ENCODE measurements at places on chromosomes 7 and 10.

- no peak for DNase-seq
These were observed 52.3 kb downstream of the CCDC3 start for GRCh38 chr10:12949248-12949647.

GRCh38 chr7:129980667-129981066 lies 27.9 kb upstream of the UBE2H start:
- no peak for DNase-seq

GRCh38 chr10:89367529-89367928 lies 10.3 kb upstream of the IFIT1B start:
- DNase-seq, result no peak

DNA sequence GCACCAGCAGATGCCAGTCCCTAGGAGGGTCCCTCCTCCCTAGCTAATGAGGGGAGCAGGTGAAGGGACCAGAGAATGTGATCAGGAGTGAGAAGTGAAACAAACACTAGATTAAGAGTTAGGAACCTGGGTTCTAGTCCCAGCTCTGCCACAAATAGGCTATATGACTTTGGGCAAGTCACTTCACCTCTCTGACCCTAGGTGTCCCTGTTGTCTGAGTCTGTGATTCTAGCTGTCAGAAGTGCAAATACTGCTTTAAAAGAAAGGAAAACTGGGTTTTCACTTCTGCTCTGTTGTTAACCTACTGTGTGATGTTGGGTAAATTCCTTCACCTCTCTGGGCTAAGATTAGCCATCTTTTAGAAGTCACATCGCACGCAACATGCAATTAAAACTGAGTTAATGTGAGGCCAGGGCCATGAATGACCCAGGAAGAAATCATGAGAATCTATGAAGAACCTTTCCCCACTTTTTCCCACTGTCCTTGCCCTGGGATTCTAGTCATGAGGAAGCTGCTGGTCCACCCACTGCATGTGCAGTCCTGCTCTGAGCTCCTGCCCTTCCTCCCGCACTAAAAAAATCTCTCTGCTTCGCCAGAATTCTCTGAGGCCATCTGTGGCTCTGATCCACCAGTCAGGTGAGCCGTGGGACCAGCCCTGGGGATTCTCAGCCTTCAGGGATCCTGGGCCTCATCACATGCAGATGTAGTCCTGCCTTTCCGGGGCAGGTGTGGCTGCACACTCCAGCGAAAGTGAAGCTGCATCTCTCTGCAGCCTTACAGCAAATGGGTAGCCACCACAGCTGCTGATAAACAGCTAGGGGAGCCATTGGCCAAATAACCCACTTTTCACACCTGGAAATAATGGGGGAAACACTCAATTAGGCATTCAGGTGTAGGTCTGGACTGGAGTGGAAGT lies 181.7 kb downstream of the PLXNA4 start:
- DNase-seq, result no peak

DNA sequence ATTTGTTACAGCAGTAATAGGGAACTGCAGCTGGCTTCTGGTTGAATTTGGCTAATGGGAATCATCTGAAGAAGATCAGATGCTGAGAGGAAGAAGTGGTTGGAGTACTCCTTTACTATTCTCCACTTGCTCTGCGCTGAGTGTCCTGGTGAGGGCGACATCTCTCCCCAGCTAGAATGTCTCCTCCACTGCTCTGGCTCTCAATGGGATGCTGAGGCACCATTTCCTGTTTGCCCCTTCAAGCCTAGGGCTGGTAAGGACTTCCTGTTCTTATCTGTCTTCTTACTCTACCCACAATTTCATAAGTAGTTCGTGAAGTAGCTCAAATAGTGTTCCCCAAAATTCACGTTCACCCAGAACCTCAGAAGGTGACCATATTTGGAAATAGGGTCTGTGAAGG lies 43.2 kb upstream of the TES start:
- DNase-seq, result no peak

- no peak for DNase-seq
These were observed 313.1 kb upstream of the ZNF32 start for GRCh38 chr10:43961523-43962345.

- no peak for DNase-seq
These were observed 8.7 kb downstream of the ZKSCAN1 start for GRCh38 chr7:100024020-100024619.

- no peak for DNase-seq
These were observed 288.6 kb upstream of the PHF14 start for GRCh38 chr7:10685040-10685439.

DNA sequence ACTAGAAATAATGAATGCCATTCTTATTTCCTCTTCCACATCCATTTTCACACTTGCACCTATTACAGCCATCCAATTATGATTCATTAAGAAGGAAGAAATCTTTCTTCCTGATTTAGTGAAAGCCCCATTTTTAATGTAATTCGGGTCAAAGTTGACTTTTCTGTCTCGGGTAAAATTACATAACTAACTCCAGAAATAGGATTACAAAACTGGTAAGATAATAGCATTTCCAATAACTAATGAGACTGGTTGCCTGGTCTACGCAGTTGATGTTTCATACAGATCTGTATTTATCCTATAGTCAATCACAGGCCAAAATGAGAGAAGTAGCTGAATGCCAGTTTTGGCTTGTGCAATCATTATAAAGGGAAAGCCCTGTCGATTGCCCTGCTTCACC lies 651.5 kb upstream of the NRP1 start:
- DNase-seq, result no peak

GRCh38 chr10:17278607-17279240 lies 50.7 kb downstream of the VIM start:
- DNase-seq, result no peak

- no peak for DNase-seq
These were observed 90.9 kb downstream of the CHST15 start for GRCh38 chr10:124002391-124003069.

DNA sequence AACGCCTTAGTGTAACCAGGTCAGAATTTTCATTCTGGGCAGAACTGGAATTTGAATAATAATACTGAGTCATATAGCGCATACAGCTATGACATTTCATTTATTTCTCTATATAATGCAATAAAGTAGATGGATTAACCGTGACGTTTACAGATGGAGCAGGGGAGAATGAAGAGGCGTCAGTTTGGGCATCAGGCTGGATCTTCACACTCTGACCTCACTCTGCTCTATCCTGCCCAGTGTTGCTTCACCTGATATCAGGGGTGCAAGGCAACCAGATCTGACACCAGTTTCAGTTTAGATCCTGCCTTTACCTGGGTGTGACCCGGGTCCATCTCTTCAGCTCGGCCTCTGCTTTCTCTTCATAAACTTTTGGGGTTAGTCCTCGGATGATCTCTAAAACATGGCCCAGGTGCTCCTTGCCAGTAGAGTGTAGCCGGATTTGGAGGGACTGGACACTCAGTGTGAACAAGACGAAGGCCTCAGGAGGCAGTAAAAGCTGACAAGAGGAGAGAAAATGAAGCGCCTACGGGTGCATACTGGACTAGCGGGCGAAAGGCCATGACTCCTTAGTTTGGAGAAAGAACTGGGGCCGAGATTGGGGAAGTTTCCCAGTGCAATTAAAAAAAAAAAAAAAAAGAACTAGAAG lies 1.4 kb upstream of the ZYX start:
- DNase-seq, result no peak

DNA sequence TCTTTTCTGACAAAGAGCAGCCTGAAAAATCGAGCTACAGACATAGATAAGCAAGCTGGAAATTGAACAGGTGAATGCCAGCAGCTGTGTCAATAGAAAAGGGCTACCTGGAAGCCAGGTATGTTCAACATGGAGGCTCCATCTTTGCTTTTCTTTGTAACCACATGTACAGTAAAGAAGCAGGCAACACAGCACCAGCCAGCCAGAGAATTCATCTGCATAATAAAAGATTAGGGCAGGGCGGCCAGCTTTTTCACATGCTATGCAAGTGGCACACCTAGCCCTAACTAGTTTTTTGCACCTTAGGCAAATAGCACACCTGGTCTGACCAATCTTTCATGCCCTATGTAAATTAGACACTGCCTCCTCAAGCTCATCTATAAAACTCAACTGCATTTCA lies 25.7 kb downstream of the COG5 start:
- no peak for DNase-seq

GRCh38 chr10:101839416-101840063 lies 4.1 kb downstream of the KCNIP2 start:
- DNase-seq, result no peak

- DNase-seq, result no peak
These were observed 11.0 kb upstream of the COL17A1 start for GRCh38 chr10:104096692-104097091.

DNA sequence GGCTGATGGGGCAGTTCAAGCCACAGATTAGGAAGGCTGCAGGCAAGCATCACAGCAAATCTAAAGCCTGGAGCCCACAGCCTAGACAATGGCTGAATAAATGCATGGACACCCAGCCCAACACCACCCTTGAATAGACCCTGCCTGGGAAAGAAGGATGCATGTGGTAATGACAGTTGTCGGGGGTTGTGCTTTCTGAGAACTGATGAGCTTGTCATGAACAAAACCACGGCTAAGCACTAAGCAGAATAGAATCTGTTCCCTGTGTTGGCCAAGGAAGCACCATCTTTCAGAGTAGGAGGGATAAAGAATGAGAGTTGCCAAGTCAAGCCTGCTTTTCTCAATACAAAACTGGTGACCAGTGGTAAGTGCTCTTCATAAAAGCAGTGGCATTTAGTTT lies 66.1 kb upstream of the JCAD start:
- no peak for DNase-seq

DNA sequence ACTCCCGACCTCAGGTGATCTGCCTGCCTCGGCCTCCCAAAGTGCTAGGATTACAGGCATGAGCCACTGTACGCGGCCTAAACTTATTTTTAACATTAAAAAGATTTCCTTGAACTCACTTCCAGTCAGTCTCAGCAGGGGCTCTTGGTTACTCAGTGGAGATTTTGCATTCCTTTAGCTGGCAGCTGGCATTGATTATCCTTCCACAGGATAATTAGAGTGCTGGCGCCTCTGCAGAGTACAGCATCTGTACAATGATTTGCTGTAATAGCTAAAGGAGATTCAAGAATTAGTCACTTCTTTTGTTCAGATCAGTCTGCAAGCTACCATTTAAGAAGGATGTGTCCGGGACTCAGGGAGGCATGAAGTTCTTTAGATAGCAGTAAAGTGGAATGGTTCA lies 125.0 kb upstream of the NPY start:
- no peak for DNase-seq

- no peak for DNase-seq
These were observed 189.5 kb downstream of the ZNF438 start for GRCh38 chr10:30842185-30842584.

GRCh38 chr10:63901228-63901627 lies 380.0 kb downstream of the REEP3 start:
- no peak for DNase-seq

- no peak for DNase-seq
These were observed 68.2 kb downstream of the NPSR1 start for GRCh38 chr7:34726221-34726620.

DNA sequence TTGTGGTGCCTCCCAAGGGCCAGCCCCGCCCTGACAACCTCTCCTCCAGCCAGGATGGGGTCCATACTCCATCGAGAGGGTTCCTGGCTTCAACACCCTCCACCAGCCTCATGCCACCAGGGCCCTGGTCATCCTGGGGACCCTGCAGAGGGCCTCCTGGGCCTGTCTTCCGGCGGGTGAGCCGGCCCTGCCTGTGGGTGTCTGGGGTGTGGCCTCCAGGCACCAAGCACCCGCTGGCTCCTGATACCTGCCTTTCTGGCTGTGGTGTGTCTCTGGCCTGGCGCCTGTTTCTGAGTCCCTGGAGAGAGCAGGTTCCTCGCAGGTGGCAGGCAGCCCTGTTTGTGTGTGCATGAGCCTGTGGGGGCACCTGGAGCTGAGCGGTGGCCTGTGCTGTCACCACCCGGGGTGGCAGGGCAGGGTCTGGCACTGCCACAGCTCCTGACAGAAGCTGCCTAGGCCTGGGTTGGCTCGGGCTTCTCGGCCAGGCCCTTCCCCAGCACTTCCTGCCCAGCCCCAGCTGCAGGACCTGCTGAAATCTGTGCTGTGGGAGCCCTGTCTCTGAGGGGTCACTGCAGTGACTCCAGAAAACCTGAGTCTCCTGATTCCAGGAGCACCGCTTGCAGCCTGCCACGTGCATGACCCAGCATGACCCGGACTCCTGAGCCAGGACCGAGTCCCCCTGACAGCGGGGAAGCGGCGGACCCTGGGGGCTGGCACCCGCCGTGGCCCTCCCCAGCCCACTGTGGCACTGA lies 18.4 kb downstream of the ADAM8 start:
- DNase-seq, result no peak

- no peak for DNase-seq
These were observed 104.1 kb downstream of the EVX1 start for GRCh38 chr7:27346531-27347275.

DNA sequence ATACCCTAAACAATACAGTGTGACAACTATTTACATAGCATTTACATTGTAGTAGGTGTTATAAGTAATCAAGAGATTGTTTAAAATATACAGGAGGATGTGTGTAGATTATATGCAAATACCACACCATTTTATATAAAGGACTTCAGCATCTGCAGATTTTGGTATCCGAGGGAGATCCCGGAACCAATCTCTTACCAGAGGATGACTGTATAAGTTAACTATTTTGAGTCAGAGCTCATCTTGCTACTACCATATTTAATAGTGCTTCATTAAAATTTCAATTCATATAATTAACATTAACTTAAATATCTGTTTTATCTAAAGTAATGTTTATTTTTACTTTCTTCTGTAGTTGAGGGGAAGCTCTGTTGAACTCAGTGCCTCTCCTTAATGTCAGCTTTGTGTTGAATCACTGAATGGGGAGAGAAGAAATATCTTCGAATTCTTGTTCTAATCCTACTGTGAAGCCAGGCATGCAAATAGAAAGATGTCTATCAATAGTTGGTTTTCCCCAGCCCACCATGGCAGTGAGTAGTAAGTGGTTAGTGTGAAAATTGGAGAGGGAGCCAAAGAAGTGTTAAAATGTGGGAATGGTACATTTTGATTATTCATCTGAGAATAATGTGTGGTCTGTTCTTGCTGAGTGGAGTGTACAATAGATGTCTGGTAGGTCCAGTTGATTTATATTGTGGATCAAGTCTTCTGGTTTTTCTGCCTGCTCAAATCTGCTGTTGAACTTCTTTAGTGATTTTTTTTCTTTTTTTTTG lies 90.1 kb upstream of the CYP26C1 start:
- DNase-seq, result no peak

- DNase-seq, result no peak
These were observed 4.1 kb downstream of the ERCC6 start for GRCh38 chr10:49534670-49535381.

DNA sequence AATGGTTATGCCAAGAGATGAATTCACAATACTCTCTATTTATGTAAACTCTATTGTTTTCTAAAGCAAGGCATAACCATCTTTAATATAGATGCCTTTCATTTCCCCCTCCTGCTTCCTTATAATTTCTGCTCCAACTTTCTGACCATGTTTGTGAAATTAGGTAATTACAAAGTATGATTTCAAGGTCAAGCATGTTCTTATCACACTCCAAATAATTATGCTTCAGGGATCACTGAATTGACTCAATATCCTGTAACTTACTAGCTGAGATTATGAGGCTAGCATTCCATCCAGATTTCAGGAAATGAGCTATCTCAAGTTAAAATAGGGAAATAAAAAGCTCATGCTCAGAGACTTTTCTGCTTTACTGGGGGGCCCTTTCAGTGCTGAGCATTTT lies 655.9 kb upstream of the IGFBP3 start:
- DNase-seq, result no peak

- no peak for DNase-seq
These were observed 93.2 kb downstream of the CFTR start for GRCh38 chr7:117572856-117573620.

Measured in NCI-H1694 treated with DMSO at 0.1 percent for 48 hours (cell line).